SW 1271 (cell line): ENCODE measurements at places on chromosomes 13 and 19.

GRCh38 chr13:93951108-93951507 lies 528.4 kb downstream of the DCT start:
- no peak for DNase-seq

DNA sequence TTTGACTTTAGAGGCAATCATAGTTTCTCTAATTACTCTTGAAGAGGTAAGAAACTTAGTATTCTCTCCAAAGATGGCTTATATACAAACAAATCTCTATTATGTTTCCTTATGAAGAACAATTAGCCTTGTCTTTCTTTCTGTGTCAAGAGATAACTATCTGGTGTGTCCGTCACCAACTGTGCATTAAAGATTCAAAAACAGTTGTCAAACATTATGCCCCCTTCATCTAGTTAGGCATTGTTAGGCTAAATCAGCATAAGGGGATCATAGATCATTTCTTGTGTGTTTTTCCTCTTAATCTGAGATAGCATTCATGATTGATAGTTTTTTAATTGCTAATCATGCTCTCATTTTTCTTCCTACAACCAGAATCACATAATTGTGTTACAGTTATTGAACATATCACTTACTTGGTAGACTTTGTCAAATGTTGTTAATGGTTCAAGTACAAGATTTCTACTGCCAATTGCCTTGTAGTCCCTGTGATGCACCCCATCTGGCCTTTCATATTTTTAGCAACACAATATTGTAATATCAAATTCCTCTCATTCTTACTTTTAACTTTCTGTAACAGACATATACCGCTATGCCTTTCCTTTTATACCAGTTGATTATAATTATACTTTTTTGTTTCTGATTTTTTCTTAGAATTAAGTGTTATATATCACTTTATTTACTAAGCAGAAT lies 612.7 kb downstream of the SLITRK6 start:
- no peak for DNase-seq

DNA sequence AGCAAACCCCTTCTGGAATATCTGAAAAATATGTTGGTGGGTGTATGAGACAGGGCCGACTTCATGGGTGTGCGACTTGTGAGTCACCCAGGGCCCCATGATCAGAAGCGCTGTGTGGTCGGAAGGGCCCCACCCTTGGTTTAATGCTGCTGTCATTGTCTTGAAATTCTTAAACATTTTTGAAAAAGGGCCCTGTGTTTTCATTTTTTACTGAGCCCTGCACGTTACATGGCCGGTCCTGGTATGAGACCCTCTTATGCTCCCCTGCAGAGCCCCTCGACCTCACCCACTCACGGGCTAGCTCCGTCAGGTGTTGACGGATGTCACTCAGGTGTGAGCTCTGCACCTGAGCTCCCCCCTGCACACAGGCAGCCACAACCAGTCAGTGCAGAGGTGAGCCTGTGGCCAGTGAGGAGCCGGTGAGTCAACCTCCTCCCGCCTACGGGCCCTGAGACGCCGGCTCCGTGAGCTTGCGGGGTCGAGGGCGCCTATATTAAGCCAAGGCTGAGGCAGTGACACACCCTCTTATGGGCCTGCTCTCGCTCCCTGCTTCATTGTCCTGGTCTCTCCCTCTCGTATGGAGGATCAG lies 27.7 kb downstream of the GADD45B start:
- no peak for DNase-seq

GRCh38 chr19:485583-486236 lies 10.6 kb upstream of the MADCAM1 start:
- no peak for DNase-seq
